Stimulated activated CD4-positive, alpha-beta T cell treated with anti-CD3 and anti-CD28 coated beads, Interleukin-1b, Interleukin-23, amount 100 ng/mL, for 1 hour (primary cell): ENCODE measurements at places on chromosomes 7 and 10.

DNA sequence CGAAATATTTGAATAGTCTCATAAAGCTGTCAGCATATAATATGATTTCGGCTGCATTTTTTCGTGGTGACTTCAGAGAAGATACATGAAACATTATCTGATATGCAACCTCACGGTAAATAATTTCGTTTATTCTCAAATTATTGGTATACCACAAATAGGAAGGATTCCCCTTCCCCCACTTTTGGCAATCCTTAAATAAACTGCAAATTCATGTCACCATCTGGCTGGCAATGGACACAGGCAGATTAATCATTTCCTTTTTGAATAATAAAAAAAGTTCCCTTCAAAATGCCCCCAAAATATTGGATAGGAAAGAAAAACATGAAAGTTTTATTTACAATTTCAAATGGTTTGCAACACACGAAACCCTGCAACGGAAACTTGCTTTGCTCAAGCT lies 234.5 kb upstream of the MEOX2 start:
- DNase-seq, result no peak

- DNase-seq, result no peak
Measured at GRCh38 chr7:132351954-132352499, 224.2 kb downstream of the PLXNA4 start.

- no peak for DNase-seq
Measured at GRCh38 chr10:116353817-116354216, 29.6 kb downstream of the CCDC172 start.

GRCh38 chr10:132335189-132336063 lies 3.4 kb downstream of the LRRC27 start:
- DNase-seq, result no peak

GRCh38 chr10:13956826-13957225 lies 370.1 kb downstream of the PRPF18 start:
- DNase-seq, result no peak

DNA sequence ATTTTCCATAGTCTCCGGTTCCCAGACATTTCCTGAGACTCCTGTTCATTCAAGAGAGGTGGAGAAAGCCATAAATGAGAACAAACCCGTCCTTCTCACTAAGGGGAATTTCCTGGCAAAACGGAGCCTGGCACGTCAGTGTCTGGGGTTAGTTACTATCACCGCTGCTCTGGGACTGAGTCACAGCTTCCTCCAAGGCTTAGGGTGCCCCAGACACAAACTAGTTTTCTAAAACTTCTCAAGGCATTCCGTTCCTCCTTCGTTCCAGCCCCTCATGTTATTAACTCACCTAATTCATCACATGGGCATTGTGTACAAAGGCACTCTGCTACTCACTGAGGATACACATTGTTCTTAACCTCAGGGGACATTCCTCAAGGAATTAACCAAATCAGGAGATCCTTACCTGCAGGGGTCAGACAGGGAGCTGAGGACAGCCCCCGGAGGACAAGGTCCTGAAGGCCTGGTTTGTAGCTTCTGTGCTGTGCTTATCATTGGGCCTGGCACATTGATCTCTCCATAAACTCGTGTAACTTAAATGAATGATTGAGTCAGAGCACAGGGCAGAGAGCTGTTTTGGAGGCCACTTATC lies 103.0 kb upstream of the KLF6 start:
- DNase-seq, result peak; percentile 39

- peak; percentile 39 for DNase-seq
Measured at GRCh38 chr10:14032406-14032998, 298.2 kb downstream of the FRMD4A start.

DNA sequence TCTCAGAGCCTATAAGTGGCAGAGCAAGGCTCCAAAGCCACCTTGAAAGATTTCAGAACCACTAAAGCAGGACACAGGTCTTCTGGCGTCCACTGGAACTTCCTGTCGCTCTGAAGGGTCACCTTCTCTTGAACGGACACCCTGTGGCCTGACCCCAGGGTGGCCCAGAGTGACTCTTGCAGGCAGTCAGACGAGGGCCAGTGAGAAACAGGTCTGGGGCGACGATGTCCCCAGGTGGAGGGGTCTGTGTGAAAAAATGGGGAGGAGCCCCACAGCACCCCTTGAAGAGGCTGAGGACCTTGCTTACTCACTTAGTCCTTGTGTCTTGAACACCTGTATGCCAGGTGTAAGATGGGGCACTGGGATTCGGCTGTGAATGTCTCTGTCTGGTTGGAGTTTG lies 946 bp upstream of the RASGEF1A start:
- no peak for DNase-seq

DNA sequence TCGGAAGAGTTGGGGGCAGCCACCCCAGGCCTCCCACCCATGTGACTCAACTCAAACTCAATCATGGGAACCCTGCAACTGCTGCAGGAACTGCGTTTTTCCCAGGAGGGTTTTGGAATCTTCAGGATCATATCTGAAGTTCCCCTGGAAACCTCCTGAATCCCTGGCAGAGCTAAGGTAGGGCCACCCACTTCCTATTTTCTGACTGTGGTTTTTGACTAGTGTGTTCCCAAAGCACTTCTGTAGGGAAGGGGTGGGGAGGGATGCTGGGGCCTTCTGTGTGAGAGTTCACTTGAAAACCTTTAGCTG lies 127.6 kb upstream of the UNC5B start:
- DNase-seq, result no peak
